Lower lobe of right lung (tissue), 2 donors: ENCODE measurements at places on chromosomes 5 and 9.
A peak's percentile ranks its signal among the peaks of the same experiment; 100 is the strongest.

GRCh38 chr9:124062172-124062571 is 50.6 kb downstream of the LHX2 start:
- no peak for DNase-seq

GRCh38 chr5:1343315-1343751 is 1.6 kb downstream of the CLPTM1L start:
- DNase-seq = peak; percentile 70

DNA sequence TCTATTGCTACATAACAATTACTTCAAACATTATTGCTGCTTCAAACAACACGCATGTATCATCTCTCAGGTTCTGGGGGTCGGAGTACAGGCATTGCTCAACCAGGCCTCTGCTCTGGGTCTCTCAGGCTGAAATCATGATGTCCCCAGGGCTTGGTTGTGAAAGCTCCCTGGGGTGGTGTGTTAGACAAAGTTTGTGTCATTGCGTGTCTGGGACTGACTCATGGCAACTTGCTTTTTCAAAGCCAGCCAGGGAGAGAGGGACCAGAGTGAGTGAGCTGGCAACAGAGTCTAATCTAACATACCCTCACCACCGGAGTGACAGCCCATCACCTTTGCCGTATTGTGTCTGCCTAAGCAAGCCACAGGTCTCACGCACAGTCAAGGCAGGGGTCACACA is 259.2 kb upstream of the NFIL3 start:
- no peak for DNase-seq

GRCh38 chr5:119218830-119219782 is 136.7 kb upstream of the TNFAIP8 start:
- DNase-seq = no peak

DNA sequence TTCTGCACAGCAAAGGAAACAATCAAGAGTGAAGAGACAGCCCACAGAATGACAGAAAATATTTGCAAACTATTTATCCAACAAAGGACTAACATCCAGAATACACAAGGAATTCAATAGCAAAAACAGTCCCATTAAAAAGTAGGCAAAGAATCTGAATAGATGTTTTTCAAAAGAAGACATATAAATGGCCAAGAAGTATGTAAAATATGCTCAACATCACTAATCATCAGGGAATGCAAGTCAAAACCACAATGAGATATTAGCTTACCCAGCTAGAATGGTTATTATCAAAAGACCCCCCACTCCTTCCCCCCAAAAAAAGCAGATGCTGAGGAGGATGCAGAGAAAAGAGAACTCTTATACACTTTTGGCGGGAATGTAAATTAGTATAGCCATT is 13.4 kb upstream of the OR13C8 start:
- no peak for DNase-seq

GRCh38 chr5:135718151-135718550 is 116.3 kb upstream of the SLC25A48 start:
- DNase-seq = no peak
